A172 (cell line): ENCODE measurements at places on chromosomes 13 and 19. TPM values are rescaled to one million over a fixed set of nuclear protein-coding genes. Genes with fewer than 3 reads are reported as not detected.
A peak's percentile ranks its signal among the peaks of the same experiment; 100 is the strongest.

The MYO1F gene
- 0.02 TPM in 1 of 2 replicates, not detected in the other for total RNA-seq

The FGF22 gene
- 0.17 TPM in 1 of 2 replicates, not detected in the other for total RNA-seq

The CACNG7 gene
- total RNA-seq = 0.07 TPM in 1 of 2 replicates, not detected in the other

The ELSPBP1 gene
- not detected in 2 replicates for total RNA-seq

- DNase-seq = no peak
Measured at GRCh38 chr13:85411591-85411990, 387.6 kb downstream of the SLITRK6 start.

DNA sequence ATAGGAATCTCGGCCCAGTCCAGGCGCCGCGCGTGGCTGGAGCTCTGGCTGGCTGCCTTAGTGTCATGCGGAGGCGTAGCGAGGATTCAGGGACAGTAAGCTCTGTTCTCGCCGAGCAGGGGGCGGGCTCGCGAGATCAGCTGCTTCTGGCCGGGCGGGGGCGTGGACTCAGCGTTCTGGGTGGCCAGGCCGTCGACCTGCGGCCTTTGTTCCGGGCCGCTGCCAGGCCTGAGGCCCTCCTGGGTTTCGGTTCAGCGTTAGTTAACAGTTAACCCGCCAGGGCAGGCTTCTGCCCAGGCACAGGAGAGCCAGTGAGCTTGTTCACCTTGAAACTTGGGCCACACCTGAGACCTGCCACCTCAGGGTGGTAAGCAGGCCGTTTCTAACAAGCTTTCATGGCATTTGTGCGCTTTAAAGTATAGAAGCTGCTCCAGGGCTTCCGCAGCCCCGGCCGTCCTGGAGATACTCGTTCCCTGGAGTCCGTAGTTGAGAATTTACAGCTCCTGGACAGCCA, 332.2 kb upstream of the SGCG start:
- DNase-seq = no peak

DNA sequence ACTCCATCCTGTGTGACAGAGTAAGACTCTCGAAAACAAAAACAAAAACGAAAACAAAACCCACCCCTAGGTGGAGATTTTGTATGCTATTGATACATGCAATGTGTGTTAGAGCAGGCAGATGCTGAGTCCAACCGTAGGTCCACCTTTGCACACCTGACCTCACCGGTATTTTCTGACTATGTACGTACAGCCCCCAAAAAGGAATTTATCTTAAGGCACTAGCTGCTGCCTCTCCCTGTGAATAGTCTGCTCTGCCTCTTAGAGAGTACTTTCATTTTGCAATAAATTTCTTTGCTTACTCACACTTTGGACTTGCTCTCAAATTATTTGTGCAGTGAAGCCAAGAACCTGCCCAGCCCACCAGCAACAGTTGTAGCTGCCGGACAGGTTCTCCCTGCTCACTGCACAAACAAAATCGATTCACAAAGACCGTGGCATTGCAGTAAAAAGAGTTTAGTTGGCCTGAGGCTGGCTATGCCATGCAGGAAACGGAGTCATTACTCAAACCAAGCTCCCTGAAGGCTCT, 8.2 kb upstream of the ZNF77 start:
- DNase-seq = no peak

GRCh38 chr13:114285166-114285808, 3.9 kb downstream of the UPF3A start:
- no peak for DNase-seq

GRCh38 chr13:84528408-84529070, 646.3 kb upstream of the SLITRK1 start:
- DNase-seq = no peak

GRCh38 chr19:33731881-33732280, 64.8 kb upstream of the KCTD15 start:
- no peak for DNase-seq

GRCh38 chr13:73939071-73939380, 195.2 kb downstream of the KLF12 start:
- DNase-seq = no peak

GRCh38 chr19:33385956-33386355, 12.4 kb downstream of the CEBPG start:
- DNase-seq = no peak

GRCh38 chr19:1243768-1244692, 2.5 kb downstream of the ATP5F1D start:
- peak; percentile 79 for DNase-seq

GRCh38 chr13:65606622-65607021, 1623.5 kb downstream of the PCDH9 start:
- peak; percentile 11 for DNase-seq

DNA sequence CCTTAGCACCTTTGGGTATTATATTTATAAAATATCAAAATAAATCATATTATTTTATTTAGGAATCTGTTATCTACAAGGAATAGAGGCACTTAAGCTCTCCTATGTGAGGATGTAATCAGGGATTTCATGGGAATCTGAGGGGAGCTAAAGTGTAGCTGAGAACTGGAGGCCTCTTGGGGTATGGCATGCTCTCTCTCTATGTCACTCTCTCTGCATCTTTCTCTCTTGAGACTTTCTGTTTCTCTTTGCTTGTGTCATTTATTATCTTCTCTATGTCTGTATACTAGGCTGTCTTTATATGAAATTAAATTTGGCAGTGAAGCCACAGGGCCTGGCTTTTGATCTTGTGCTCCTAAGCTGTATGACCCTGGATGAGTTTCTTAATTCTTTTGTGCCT, 37.7 kb upstream of the SCEL start:
- no peak for DNase-seq

- no peak for DNase-seq
Measured at GRCh38 chr13:73082471-73082870, 23.7 kb downstream of the KLF5 start.

GRCh38 chr19:1250437-1251260, 2.3 kb downstream of the MIDN start:
- peak; percentile 54 for DNase-seq

DNA sequence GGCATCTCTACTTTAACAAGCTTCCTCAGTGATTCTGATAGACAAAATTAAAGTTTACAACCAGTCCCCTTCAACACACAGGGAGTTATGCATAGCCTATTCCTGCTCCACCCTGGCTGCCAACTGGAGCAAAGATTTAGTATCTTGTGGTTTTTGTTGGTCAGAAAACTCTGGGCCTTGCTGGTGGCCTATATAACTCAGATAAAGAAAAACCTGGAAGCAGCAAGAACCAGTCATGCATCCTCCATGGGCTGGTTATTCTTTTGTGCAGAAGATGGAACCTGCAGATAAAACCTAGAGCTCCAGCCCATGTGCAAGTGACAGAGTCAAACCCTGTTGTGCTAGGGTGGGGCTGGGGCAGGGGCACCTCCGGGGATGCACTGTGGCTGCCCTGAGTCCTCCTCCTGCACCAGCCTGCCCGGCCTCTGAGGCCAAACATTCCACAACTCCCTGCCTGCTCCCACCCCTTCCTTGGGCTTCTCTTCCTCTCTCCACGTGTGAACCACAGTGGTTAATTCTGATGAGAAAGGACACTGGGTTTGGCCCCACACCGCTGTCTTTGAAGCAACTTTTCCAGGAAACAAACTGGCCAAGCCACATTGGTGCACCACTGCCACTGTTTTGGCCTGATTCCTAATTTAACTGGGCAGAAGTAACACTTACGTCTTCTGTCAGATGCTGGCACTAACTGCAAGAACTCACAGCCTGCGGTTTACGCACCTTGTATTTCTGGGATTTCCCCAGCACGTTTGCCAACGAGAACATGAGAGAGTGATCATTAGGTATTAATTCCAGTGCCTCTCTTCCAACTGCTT, 23.3 kb upstream of the GGACT start:
- DNase-seq = peak; percentile 49

DNA sequence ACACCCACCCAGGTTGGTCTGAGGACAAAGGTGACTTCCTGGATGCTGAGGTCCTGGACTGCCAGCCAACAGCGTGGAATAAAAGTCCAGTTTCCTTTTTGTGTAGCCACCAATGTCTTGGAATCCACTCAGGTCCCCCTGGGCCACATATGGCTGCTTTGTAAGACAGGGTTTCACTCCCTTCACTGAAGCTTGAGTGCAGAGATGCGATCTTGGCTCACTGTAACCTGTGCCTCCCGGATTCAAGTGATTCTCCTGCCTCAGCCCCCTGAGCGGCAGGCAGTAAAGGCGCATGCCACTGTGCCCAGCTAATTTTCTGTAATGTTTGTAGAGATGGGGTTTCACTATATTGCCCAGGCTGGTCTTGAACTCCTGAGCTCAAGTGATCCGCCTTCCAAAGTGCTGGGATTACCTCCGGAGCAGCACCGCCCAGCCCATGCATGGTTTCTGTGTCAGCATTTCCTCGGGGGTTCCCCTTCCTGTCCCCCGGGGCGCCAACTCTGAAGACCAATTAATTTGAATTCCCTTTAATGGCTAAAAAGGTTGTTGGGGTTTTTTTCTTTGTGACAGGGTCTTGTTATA, 17.5 kb downstream of the KANK2 start:
- DNase-seq = peak; percentile 76

DNA sequence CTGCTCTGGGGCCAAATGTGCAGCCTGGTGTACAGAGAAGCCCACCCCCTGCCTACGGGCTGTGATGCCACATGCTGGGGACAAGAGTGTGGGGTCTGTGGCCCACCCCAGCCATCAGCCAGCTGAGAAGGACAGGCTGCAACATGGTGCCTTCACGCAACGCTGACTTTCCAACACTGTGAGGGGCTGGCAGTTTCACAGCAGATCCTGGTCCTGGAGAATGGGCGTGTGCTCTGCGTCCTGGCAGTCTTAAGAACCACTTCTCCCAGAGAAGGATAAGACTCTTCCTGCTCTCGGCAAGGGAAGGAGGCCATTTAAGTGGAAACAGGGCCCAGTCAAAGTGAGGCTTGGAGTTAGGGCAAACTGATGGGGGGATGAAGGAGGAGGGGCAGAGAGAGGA, 4.6 kb downstream of the LRRC4B start:
- DNase-seq = no peak

DNA sequence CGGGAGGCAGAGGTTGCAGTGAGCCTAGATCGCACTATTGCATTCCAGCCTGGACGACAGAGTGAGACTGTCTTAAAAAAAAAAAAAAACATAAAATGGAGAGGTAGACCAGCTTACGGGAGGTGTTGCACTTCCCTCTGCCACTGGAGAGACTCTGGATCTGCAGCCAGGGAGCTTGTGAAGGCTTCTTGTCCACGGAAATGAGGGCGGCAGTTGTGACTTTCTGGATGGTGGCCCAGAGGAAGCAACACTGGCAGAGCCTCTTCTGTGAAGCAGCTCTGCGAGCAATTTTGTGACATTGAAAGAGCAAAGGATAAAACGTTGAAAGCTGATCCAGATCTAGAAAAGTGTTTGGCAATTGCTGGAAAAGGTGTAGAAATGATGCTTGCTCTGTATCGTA, 10.4 kb downstream of the SPINT2 start:
- DNase-seq = no peak

GRCh38 chr19:34248941-34249340, 5.4 kb upstream of the GARRE1 start:
- no peak for DNase-seq

GRCh38 chr13:27203186-27203585, 31.6 kb upstream of the USP12 start:
- no peak for DNase-seq

DNA sequence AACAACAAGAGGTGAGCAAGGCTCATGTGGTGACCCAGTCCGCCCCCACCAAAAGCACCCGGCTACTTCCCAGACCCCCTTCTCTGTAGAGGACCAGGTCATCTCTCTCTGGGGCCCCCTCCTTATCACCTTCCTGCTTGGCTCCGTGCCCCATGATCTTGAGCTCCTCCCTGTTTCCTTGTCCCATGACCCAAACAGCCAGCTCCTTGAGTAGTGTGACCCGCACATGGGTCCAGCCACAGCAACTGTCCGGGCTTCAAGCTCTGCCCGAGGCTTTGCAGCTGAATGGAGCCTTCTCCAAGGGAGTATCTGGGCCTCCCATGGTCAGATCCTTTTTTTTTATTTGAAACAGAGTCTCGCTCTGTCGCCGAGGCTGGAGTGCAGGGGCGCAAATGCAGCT, 61.8 kb downstream of the MYO9B start:
- no peak for DNase-seq

- no peak for DNase-seq
Measured at GRCh38 chr19:34471906-34472700, 9.5 kb upstream of the WTIP start.

DNA sequence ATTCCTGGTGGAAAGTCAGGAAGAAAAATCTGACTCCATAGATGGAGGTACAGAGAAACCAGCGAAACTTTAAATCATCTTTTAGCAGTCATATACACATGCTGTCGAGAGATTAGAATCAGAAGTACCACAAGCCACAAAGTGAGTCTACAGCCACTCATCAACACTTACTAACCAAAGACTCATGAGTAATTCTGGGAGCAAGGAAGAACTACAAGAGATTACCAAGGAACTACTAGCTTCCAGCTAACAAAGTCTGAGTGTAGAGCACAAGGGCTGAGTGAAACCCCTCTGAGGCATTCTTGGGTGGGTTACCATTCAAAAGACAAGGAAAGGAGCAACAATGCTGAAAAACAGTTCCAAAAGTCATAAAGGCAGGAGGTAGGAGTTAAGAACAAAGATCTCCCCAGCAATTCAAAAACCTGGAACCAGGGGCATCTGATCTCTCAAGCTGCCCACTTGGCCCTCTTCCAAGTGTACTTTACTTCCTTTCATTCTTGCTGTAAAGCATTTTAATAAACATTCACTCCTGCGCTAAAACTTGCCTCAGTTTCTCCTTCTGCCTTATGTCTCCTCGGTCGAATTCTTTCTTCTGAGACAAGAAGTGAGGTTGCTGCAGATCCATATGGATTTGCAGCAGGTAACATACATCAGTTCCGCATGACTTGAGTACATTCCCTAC, 13.0 kb downstream of the RBM26 start:
- peak; percentile 70 for DNase-seq

GRCh38 chr19:33947265-33947964, 150.7 kb downstream of the KCTD15 start:
- DNase-seq = no peak

DNA sequence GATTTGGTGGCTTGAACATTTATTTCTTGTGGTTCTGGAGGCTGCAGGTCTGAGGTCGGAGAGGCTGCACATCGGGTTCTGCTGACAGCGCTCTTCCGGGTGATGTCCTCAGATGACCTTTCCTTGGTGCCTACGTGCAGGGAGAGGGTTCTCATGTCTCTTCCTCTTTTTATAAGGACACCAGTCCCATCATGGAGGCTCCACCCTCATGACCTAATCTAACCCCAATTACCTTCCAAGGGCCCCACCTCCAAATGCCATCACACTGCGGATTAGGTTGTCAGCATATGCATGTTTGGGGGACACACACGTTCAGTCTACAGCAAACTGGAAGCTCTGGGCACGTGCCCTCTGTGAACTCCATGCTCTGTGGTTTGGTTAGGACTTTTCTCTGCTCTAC, 338.6 kb downstream of the FGF9 start:
- no peak for DNase-seq

DNA sequence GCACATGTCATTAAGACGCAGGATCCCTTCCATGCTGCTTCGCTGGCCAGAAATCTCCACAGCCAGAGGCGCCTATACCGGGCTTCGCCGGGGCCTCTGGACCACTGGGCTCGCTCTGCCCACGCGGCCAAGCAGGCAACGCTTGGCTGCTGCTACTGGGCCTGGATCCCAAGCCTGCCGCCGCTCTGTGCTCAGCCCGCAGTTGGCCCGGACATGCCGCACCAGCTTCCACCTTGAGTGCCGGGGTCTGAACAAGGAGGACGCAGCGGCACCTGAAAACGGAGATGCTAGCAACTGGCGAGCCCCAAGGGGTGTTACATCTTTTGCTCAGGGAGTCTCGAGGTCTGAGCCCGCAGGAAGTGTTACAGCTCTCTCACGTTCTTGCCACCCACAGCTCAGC, 409.9 kb upstream of the SGCG start:
- no peak for DNase-seq
